Epithelial cell of prostate (primary cell): ENCODE measurements at places on chromosomes 12 and 14.
A peak's percentile ranks its signal among the peaks of the same experiment; 100 is the strongest.

GRCh38 chr14:72651714-72652113 lies 242.2 kb downstream of the DPF3 start:
- DNase-seq: no peak

GRCh38 chr12:55188974-55189556 lies 31.8 kb upstream of the OR10A7 start:
- peak; percentile 8 for DNase-seq

DNA sequence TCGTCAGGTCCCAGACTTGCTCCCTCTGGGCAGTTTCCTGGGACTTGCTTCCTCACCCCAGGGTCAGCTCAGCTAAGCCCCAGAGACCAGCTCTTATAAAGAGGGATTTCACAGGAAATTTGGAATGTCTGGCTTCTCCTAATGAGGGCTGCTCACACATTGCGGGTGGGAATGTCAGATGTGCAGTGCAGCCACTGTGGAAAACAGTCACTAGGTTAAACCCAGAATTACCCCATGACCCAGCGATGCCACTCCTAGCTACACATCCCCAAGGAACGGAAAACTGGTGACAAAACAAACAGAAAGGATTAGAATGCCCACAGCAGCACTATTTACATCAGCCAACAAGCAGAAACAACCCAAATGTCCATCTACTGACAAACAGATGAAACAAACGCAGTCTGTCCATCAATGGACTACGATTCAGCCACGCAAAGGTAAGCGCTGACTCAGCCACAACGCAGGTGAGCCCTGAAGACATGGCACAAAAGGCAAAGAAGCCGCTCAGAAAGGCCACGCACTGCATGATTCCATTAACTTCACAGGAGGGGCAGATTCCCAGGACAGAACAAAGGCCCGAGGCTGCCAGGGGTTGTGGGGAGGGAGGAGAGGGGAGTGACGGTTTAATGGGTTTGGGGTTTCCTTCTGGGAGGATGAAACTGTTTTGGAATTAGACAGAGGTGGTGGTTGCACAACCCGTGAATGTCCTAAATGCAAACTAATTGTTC lies 63.0 kb downstream of the NCOR2 start:
- DNase-seq: no peak

DNA sequence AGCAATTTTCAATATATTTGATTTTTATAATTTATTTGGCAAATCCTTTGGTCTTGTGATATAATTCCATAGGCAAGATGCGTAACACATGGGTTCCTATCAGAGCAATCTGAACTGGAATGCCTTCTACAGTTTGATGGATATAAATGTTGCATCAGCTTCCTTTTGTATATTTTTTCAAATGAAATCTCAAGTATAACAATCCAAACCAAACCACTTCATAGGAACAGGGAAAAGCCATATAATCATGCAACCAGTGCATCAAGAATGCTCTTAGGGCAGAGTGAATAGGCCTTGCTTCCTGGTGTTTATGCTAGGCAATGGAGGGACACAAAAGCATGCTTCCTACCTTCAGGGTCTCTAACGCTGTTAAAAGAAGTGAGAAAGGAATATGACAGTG lies 34.5 kb downstream of the EFCAB11 start:
- DNase-seq: no peak

DNA sequence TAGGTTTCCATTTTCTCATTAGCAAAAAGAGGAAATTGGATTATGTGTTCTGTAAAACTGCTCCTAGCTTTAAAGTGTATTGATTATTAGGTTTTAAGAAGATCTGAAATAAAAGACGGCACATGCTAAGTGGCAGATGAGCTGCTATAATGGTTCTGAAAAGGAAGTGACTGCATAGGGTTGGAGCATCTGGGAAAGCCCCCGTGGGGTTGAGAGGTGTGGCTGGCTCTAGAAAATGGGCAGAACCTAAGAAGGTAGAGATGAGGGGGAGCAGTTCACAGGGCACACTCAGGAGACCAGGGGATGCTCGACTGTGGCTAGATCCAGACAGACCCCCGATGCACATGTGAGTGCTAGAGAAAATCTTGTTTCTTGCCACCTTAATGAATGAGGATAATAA lies 1.9 kb downstream of the IFNG-AS1 start:
- DNase-seq: no peak

- no peak for DNase-seq
These were observed 15.3 kb upstream of the TSPAN11 start for GRCh38 chr12:30911207-30911606.

DNA sequence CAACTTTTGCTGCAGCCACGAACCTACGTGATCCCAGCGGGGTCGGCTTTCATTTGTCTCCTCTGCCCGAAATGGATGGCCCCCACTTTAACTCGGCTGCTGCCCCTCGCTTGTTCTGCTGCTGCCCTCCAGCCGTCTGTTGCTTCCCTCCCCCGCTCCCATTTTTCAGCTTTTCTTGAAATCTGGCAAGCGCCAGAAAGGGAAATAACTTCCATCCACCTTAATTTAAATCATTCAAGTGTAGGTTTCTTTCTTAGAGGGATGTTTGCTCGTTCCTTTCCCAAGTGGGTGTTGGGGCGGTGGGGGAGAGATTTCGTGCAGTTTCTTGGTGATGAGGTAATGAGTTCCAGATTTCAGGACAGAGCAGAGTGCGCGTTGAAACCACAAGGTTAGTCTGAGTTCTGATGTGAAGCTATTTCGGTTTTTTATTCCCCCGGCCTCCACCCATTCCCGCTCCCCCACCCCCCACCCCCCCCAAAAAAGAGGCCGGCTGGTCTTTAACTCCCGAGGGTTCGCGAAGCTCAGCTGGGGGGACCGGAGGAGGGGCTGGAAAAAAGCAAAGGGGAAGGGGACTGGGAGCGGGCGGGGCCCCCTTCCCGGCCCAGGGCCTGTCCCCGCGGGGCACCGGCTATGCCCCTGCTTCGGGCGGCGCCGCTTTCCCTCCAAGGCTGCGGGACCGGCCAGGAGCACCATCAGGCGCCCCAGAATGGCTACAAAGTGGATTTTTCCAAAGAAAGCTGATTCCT lies 2.2 kb upstream of the ZFP36L1 start:
- no peak for DNase-seq
